ENCODE measurements at places on chromosomes 6 and 20.
A peak's percentile ranks its signal among the peaks of the same experiment; 100 is the strongest.

DNA sequence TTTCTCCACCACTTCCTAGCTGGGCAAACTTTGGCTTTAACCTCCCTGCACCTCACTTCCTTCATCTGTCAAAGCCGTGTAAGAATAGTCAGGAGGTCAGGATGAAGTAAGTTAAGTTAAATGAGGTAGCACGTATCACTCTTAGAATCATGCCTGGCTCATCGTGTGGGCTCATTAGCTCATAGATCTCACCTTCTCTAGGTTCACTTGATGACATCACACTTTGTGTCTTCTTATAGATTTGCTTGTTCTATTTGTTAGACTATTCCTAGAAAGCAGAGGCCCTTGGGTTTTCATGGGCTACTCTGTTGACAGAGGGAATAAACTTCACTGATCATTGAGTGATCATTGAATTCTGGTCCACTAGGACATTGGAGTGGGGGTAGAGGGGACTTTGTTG, 12.2 kb upstream of the NCOA5 start:
- no peak for DNase-seq

DNA sequence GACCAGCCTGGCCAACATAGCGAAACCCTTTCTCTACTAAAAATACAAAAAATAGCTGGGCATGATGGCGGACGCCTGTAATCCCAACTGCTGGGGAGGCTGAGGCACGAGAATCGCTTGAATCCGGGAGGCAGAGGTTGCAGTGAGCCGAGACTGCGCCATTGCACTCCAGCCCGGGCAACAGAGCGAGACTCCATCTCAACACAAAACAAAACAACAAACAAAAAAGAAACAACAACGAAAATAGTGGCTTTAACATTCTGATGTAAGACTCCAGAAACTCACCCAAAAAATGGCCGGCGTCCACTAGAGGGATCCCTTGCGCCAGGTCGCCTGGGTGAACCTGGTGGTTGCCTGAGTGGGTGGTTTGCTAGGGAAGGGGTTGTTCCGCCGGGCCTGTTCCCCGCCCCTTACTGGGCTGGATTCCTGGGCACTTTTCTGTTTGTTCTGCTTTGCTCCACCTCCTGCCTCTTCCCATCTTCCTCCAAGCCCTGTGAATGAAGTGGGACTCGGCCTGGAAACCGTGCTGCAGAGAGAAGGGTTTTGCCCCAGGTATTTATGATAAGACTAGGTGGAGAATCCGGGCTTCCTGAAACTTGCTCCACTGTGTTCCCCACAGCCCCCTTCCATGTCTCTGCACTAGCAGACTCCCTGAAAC, 1.5 kb downstream of the PABPC1L start:
- DNase-seq, result peak; percentile 82

DNA sequence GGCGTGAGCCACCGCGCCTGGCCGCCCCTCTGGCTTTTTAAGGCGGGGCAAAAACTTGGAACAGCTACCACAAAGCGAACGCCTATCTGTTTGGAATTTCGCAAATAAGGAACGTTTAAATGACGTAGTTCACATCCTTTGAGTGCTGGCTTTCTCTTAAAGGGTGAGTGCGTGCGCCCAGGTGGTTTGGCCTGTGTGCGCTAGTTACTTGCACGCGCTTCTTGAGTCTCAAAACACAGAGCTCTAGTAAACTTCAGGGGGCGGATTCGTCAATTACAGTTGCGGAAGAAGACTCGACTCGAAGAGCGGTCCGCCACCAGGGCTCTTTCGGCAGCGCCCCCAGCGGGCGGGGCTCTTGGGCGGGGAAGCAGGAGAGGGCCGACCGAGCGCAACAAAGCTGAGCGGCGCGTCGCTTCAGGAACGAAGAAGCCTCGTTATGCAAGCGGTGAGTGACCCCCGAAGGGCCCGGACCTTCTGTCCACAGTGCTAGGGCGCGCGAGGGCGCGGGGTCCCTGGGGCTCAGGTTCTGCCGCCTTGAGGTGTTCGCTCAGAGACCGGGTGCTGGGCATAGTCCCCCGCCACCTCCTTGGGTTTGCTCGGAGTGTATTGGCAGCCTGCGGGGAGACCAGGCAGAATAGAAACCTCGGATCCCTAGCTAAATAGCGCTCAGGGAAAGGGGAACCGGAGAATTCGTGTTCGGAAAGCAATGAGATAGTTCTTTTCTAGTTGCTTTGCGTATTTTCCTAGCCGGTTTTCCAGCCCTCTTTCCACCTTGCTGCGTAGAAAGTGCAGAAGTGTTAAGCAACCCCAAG, at the start of gene SYCP2L:
SYCP2L (plus strand) TSS at position 362 of the 812 bp plus-strand sequence; CDS start at position 437, 75 bp downstream.
- peak; percentile 82 for DNase-seq

GRCh38 chr6:100246206-100246605, 218.5 kb downstream of the SIM1 start:
- no peak for DNase-seq

DNA sequence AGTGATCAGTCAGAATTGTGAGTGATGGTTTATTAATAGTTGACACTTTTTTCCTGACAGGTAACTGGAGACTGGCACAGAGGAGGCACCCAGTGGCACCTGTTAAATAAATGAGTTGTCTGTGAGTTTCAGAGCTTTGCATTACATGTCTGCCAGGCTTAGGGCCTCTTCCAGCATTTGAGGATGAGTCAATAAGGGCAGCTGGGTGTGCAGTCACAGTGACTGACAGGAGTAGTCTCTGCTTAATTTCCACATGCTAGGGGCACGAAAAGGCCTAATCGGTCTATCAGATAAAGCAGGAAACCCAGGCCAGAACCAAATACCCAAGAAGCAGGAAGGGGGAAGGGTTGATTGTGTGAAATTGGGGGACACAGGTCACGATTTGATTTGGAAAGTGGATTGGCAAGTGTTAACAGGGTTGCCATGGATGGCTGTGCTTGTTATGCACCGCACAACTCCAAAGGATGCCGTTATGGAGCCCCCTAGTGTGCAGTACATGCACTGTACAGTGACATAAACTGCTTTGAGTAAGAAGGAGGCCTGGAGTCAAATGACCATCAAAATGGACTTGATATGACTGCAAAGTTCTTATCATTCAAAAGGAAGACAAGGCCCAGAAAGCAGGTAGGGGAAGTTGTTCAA, 111.9 kb upstream of the GGTLC1 start:
- DNase-seq, result peak; percentile 84

- DNase-seq, result peak; percentile 47
Measured at GRCh38 chr20:38674092-38674764, 50.1 kb upstream of the SLC32A1 start.

- DNase-seq, result peak; percentile 84
Measured at GRCh38 chr6:75204217-75204958, 1.5 kb downstream of the COL12A1 start.

- DNase-seq, result no peak
Measured at GRCh38 chr6:90695316-90695715, 108.4 kb upstream of the MAP3K7 start.

- DNase-seq, result no peak
Measured at GRCh38 chr20:37160683-37161082, 18.4 kb upstream of the RPN2 start.

Data from kidney tubule cell (primary cell).